ENCODE measurements at places on chromosomes 1 and 21.

- no peak for DNase-seq
Observed at GRCh38 chr1:10787286-10787685, 9.2 kb downstream of the CASZ1 start.

- no peak for DNase-seq
Observed at GRCh38 chr1:247294282-247294681, 37.4 kb downstream of the ZNF496 start.

DNA sequence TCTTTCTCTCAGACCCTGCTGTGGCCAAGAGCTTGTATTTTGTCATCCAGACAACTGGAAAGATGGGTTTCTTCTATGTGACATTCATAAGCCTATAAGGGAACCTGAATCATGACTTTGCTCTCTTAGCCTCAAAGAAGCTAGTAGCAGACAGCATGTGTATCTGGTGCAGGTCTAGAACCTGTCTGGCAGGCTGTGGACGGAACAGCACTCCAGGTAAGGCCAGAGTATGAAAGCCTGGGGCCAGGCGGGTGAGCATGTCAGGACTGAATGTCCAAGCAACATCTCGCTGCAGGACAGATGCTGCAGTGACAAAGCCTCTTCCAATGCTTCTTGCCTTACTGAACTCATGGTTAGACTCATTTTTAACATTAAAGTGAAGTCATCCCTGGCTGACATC lies 32.8 kb downstream of the AKNAD1 start:
- no peak for DNase-seq

DNA sequence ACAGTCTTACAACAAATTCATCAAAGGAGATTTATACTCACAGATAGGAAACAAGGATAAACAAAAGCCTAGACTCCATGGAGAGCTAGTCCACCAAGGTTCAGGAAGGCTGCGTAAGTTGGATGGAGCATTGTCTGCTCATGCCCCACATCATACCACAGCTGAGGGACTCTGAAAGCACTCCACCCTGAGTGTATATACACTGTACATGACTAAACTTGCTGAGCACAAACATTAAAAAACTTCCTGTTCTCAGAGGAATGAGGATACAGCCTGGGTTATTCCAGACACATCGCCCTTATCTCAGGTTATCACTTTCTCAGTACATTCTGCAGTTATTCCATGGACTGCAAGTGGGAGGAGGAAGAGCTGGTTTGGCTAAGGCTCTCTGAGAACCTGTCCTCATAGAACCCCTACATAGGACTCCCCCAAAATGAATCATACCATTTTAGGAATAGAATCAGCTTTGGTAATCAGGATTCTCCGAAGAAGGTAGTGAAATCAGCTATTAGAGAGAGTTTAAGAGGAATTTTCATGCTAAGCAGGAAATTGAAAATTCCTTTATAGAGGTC lies 58.0 kb upstream of the PRMT6 start:
- DNase-seq = no peak

Measured in lower lobe of right lung (tissue), 2 donors.